Fibroblast of skin of right biceps (primary cell): ENCODE measurements at places on chromosomes 6 and 20.

DNA sequence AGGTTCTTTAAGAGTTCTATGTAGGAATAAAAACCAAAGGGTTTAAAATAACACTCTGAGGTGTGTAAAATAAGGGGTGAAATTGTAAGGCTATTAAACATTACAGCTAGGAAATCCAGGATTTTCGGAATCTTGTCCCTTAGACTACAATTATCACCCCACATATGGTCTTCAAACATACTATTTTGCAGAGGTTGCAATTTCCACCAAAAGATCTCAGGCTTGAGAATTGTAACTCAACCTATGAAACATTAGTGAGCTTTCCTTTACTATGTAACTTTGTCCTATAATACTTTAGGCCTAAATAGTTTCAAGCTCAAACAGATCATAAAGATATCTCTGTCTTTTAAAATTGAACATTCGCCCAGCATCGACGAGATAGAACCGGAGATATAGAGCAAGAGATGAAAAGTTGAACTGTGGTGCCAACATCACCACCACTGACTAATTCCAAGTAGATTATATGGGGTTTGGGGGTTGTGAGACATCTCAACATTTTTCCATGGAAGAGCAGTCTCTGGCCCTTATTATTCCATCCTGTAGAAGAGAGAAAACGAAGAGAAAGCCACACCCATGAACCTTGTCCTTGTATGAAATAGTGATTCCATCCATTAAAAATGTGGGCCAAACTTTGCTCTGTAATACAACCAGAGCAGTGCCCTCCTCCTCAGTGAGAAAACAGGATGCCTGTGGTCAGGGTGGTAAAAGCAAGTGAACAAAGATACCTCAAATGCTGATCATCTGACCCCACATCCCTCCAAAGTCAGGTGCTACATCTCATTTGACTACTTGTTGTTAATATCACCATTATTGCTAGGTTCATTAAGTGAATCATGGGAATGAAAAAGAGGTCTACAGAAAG, 284.5 kb upstream of the GJE1 start:
- DNase-seq: no peak

- no peak for DNase-seq
Measured at GRCh38 chr6:107652526-107653182, 162.7 kb downstream of the SOBP start.

DNA sequence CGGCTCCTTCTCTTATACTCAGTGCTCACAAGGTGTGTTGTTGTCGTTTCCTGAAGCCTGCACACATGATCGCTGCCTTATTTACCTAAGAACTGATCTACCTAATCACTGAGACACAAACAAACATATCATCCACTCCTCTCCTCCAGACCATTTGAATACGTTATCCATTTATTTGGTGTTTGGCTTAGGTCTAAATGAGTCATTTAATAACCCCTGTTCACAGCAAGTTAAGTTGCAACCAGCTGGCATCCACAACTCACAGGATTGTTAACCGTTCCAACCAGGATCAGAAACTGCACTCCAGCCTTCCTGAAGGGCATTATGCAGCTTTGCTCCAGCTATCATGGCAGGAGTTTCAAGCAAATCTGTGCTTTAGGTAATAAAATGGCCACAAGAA, 511.1 kb upstream of the MAP3K7 start:
- no peak for DNase-seq

DNA sequence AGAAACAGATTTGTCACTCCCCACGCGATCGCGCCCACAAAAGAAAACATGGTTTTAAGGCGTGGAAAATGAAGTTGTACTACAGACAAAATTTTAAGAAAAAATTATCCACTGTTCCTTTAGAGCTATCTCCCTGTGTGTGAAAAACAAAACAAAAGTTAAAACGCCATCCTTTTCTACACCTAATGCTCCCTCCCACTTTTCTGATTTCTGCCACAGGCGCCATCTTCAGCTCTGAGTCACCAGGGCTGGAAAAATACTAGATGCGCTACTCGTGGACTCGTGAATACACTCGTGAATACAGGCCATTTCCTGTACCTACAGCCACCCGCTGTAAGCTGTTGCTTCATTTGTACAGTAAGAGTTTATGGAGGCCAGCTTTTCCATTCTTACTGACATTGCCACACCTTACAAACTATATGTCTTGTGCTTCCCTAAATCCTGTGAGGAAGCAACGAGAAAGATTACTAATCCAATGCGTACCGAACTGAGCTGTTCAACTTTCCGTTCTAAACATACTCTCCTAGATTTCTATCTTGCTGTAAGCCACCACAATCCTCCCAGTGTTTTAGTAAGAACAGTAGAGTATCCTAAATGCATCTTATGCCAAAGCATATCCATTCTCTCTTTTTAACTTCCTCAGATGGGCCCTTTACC, 773 bp upstream of the AHI1 start:
- peak; percentile 89 for DNase-seq

DNA sequence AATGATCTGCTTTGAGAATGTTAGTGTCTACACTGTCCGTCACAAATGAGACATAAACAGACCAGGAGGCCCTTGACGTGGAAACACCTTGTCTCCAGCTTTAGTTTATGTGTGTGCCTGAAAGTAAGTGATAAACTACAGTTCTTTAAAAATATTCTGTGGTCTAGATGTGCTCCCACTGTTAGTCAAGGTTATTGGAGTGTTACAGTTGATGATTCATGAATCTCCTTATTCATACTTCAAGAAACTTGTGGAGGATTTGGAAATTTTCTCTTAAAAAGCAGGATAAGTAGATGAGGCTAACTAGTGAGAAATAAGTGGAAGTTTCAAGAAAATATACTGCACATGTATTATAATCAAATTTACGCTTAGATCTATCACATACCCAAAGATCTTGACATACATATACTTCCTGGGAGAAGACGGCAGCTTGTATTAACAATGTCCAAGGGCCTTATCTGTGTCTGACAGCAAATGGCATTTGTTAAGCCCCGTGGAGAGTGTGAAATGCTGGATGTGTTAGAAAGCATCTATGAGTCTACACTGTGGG, 90.5 kb upstream of the MBOAT1 start:
- DNase-seq: peak; percentile 42

DNA sequence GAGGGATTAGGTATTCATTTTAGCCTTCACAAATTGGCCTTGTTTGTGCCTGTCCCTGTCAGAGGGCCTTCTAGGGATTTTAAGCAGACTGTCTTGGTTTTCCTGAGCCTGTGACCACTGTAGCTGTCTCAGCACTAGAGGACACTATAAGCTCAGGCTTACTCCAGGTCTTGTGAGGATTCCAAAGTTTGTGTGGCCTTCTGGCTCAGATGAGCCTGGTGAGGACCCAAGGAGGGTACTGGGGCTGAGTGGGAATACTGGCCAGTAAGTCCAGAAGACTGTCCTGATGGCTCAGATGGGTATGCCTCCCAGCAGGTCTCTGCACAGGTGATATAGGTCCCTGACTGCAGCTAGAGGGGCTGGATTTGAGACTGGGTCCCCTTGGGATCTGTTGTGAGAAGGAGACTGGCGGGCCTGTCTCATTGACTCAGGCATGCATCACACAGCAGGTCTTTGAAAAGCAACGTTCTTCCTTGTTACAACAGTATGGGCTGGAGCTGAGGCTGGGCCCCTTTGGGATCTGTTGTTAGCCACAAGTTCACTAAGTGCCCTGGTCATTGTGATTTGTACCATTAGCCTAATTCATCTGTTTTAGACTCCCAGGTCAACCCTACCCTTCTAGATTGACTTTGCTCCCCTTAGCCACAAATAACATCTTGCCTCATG, 26.3 kb upstream of the TFB1M start:
- DNase-seq: peak; percentile 65

DNA sequence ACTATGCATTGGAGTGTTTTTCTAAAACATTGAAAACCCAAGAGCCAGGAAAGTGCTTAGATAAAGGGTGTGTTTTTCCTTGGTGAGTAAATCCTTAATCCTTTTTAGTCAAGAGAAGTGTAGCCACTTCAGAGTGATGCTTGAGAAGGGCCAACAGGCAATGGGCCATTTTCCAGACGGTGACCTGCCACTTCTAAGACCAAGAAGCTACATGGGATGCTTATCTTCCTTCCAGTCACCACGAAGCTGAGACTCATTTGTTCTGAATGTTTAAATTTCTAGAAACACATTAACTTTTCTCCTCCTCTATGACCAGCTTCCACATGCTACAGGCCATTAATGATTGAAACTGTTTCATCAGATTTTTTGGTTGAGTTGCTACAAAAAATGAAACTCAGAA, 34.4 kb upstream of the NHSL1 start:
- DNase-seq: no peak

GRCh38 chr6:3744901-3745470, 6.5 kb downstream of the PXDC1 start:
- no peak for DNase-seq

GRCh38 chr6:40997234-40997957, 41.6 kb downstream of the UNC5CL start:
- DNase-seq: peak; percentile 66

- DNase-seq: peak; percentile 47
Measured at GRCh38 chr20:23049201-23050075, at the start of gene THBD. Gene THBD (minus strand): TSS chr20:23049672. CDS start chr20:23049504, 168 bp downstream.

- DNase-seq: no peak
Measured at GRCh38 chr6:168126566-168127383, 47.8 kb upstream of the FRMD1 start.

DNA sequence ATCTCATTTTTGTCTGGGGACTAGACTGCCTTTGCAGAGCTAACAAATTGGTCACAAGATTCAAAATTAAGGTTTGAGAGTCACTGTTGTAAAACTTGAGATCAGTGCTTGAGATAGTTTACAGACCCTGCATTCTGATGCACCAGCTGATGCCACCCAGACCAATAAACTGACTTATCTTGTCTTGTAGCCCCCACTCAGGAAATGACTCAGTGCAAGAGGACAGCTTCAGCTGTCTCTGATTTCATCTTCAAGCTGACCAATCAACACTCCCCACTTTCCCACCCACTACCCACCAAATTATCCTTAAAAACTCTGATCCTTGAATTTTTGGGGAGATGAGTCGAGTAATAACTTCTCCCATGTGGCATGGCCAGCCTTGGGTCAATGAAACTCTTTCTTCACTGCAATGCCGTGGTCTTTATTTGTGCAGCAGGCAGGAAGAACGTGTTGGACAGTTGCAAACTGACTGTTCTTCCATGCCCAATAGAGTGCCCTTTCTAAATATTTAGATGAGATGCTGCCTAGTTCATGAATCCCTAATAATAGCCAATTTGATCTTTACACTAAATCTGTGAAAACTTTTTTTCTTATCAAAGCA, 48.3 kb upstream of the PROKR2 start:
- peak; percentile 59 for DNase-seq

GRCh38 chr6:144793744-144794143, 508.6 kb downstream of the UTRN start:
- no peak for DNase-seq

- DNase-seq: peak; percentile 74
Measured at GRCh38 chr6:31493875-31494694, 3.9 kb upstream of the MICB start.

DNA sequence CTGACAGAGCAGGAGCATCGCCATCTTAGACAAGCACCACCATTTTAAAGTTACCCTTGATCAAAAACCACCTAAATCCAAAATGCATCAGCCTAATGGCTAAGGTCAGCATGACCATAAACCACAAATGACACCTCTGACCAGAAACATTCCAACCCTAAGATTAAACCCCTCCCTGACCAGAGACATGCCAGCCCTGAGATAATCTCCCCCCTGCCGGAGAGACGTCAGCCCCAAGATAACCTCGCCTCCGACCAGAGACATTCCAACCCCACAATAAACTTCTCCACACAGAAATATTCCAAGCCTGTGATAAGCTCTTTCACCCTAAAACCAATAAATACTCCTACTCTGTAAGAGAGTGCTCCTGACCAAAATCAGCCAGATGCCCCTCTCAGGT, 53.5 kb downstream of the PXDC1 start:
- no peak for DNase-seq

DNA sequence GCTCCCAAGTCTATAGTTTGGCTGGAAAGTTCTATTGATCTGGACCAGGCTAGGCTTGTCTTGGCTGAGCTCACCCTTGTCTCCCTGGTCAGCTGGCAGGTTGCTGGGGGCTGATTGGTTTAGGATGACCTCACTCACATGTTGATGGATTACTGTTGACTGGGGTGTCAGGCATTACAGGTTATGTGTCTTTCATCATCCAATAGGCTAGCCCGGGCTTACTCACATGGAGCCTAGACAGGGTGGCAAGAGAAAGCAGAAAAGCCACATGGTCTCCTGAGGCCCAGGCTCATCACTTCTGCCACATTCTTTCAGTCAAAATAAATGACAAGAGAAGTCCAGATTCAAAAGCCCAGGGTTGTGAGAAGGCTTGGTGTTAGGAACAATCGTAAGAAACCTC, 103.5 kb downstream of the BFSP1 start:
- DNase-seq: no peak

- DNase-seq: no peak
Measured at GRCh38 chr6:140460267-140460666, 1085.8 kb upstream of the CITED2 start.

DNA sequence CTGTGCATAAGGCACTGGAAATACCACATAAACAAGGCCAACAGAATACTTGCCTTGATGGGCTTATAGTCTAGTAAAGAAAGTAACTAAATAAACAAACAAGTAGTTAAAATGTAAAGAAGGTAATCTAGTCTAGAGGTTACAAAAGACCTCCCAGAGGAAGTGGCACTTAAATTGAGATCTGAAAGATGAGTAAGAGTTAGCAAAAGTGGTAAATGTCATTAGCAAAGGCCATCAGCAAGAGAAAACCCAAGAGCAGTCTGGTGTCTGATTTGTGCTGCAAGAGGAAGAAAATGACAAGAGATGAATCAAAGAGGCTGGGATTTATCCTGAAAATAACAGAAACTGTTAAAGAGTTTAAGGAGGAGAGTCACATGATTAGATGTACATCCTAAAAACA, 96.6 kb upstream of the SMLR1 start:
- no peak for DNase-seq

- DNase-seq: no peak
Measured at GRCh38 chr6:13373488-13373886, 45.1 kb upstream of the TBC1D7 start.

DNA sequence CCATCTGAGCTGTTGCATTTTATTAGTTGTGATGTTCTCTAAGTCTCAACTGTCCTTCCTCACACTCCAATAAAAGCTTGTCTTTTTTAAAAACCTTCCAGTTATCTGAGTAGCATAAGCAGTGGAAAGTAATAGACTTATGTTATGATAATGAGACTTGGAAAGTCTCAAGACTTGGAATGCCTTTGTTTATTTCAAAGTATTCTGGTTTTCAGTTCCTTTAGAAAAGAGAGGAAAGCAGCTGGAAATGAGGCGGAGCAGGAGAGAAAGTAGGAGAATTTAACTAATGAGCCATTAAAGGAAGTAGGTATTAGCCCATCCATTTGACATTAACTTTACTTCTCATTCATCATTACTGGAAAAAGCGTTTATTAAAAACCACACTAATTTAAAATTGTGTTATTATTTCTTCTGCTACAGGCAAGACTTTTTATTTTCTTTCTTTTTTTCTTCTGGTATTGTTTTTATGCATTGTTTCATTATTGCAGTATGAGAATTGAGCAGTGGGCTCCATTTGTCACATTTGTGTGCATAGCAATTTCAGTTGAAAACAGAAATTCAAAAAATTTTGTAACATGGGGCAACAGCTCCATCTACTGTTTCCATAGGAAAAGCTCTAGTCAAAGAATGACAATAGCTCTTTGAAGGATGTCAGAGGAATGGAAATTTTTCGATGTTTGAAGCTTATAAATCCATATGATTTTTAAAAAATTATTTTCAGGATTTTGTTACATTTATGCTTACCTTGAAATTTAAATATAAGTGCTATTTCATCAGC, 194.8 kb downstream of the COL9A1 start:
- peak; percentile 45 for DNase-seq

GRCh38 chr6:151385177-151385576, 6.2 kb downstream of the ZBTB2 start:
- DNase-seq: no peak
